ENCODE measurements at places on chromosomes 11 and 22. TPM values are rescaled to one million over a fixed set of nuclear protein-coding genes. Genes with fewer than 3 reads are reported as not detected.

- no peak for DNase-seq
Observed at GRCh38 chr11:62419943-62420342, 1.1 kb downstream of the SCGB1A1 start.

- DNase-seq: peak; percentile 81
Observed at GRCh38 chr22:46150034-46150654, at the start of gene PPARA. TSS of gene PPARA (plus strand) at chr22:46150526. CDS start at chr22:46198384, 47,858 bp downstream.

GRCh38 chr22:27113211-27113635, 455.8 kb downstream of the MIAT start:
- DNase-seq: no peak

GRCh38 chr11:130403271-130403804, 25.1 kb downstream of the ADAMTS8 start:
- no peak for DNase-seq

GRCh38 chr11:97445561-97445960, 1055.7 kb downstream of the JRKL start:
- no peak for DNase-seq

DNA sequence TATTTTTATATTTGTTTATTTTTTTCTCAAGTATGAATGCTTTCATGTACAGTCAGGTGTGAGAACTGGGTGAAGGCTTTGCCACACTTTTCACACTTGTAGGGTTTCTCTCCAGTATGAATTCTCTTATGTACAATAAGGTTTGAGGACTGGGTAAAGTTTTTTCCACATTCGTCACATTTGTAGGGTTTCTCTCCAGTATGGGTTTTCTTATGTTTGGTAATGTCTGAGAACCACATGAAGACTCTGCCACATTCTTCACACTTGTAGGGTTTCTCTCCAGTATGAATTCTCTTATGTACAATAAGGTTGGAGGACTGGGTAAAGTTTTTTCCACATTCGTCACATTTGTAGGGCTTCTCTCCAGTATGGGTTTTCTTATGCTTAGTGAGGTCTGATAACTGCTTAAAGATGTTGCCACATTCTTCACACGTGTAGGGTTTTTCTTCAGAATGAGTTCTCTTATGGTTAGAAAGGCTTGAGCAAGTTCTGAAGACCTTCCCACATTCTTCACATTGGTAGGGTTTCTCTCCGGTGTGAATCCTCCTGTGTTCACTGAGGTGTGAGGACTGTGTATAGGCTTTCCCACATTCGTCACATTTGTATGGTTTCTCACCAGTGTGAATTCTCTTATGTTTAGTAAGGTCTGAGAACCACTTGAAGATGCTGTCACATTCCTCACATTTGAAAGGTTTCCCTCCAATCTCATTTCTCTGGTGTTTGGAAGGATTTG, 19.7 kb downstream of the ZNF195 start:
- no peak for DNase-seq

DNA sequence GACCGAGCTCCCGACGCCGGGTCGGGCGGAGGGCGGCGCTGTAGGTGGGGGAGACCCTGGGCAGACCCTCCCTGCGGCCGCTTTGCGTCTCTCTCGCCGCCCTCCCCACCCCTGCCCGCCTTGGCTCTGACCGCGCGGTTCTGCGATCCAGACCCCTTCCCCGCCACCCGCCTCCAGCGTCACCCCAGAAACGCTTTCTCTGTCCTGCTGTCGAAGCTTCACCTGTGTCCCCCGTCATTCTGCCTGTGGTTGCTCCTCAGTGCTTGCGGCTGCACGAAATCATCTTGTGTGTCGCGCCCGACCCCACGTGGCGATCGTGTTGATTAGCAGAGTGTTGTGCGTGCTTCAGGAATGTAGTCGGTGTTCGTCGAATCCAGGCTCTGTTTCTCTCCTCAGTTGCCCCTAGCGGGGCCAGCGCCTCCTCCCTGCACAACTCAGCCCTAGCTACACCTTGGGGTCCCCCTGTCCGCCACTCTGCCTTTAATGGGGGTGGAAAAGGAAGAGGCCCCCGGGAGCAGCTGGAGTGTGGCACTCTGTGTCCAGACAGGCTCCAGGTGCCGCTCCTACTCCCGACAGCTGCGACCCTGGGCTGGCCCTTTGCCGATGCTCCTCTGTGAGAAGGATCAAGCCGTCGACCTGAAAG, 851 bp downstream of the PTDSS2 start:
- DNase-seq: peak; percentile 79

DNA sequence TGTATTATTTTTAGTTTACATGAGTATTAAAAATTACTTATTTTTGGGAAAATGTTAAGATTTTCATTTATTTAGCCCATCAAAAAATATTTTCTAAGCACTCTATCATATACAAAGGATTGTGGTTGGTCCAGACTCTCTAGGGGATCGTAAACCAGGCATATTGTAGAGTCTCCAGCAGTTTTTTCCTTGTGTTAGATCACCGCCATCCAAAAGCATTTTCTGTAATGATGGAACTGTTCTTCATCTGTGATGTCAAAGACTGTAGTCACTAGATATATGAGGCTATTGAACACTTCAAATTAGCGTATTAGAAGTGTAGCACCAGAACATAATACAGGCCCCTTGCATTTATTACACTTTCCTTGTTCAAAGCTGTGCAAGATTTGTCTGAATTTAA, 154.9 kb downstream of the SBF2 start:
- no peak for DNase-seq

DNA sequence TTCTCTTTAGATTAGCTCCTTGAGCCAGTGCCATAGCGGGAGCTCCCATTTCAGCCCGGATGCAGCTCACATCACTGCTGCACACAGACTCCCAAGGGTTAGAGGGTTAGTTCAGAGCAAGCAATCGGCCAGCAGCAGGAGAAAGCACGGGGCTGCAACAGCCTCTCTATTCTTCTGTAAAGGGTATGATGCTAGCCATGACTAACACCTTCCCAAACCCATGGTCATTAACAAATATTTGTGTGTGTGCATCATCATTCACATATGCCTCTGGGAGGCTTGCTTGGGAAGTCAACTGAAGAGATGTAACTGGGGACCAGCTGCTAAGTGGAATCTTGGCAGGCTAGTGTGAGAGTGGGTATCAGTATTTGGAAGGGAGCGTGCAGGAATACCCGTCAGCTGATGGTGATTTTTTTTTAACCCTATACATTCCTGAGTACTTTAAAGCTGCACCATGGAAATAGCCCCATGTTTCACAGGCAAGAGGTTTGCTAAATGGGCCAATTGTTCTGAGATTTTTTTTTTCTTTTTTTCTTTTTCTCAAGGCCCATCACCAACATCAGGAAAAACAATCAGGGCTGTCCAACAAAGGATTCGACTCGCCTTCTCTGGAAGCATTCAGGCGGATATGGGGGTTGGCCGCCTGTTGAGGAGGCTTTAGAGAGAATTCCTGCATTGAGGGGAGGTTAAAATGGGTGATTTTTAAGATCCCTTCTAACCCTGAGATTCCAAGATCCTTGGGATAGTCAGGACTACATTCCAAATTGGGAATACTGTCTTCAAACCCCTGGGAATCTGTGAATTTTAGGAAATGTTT, 33.2 kb upstream of the CCDC89 start:
- no peak for DNase-seq

DNA sequence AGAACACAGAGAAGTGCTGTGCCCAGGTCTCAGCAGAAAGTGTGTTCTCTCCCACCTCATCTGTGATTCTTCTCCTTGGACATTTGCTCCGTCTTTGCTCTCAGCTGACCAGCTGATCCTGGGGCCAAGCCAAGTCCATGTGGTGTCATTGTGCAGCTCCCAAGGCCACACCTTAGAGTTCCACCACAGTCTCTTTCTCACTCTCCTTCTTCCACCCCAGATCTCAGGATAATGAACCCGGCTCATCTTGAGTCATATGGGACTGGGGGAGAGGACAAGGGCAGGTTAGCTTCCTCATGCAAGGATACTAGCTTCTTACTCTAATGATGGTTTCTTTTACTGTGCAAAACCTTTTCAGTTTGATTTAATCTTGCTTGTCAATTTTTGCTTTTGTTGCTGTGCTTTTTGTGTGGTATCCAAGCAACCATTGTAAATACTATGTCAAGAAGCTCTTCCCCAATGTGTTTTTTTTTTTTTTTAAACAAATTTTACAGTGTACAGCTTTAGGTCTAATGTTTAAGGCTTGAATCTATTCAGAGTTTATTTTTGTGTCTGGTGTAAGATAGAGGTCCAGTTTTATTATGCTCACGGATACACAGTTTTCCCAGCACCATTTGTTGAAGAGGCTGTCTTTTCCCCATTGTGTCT, 75.0 kb upstream of the OR4B1 start:
- peak; percentile 12 for DNase-seq

GRCh38 chr22:27377501-27378295, 423.9 kb downstream of the MN1 start:
- no peak for DNase-seq

GRCh38 chr11:12382451-12382850, 5.1 kb downstream of the PARVA start:
- no peak for DNase-seq

DNA sequence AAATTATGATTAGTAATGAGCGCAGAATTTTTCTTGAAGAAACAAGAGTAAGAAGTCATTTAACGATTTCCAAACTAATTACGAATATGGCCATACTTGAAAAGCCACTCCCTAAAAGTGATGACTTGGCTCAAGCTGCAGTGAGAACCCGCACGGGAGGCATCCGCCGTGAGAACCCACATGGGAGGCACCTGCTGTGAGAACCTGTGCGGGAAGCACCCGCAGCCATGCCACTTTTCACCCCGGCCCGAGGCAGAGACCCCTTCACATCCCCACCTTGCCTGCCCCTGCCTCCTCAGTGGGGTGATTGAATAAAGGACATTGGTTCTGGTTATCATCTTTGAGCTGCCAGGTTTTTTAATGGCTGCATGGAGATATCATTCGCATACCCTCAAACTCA, 89.7 kb downstream of the BRD1 start:
- no peak for DNase-seq

GRCh38 chr22:22759371-22759770, 115.0 kb downstream of the GGTLC2 start:
- no peak for DNase-seq

DNA sequence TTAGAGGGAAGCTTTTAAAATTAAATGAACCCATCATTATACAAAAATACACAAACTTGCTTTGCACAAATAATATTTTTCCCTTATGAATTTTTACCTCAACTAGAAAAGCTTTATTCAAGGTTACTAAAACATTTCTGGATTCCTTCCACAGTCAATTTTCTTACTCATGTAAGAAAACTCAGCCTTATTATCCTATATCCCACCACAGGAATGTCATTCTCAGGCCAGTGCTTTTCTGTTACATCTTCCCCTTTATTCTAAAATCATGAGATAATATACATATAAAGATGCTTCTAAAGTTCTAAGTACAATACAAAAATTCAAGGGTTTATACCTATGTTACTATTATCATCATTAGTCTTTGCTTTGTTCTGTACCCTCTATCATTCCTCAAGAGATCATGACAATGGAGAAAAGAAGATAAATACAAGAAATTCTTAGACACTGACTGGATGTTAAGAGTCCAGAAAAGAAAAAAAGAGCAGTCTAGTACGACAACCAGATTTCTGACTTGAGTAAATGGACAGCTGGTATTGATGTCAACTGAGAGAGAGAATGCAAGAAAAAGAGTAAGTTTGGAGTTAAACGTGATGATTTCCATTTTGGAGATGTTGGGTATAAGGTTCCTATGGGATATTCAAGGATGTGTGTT, 60.3 kb downstream of the MTMR2 start:
- no peak for DNase-seq

GRCh38 chr22:17694752-17695151, 56.2 kb downstream of the BCL2L13 start:
- no peak for DNase-seq

GRCh38 chr11:118436639-118437207, 431 bp downstream of the KMT2A start:
- DNase-seq: no peak

- no peak for DNase-seq
Observed at GRCh38 chr11:77656362-77656761, 18.8 kb upstream of the CLNS1A start.

DNA sequence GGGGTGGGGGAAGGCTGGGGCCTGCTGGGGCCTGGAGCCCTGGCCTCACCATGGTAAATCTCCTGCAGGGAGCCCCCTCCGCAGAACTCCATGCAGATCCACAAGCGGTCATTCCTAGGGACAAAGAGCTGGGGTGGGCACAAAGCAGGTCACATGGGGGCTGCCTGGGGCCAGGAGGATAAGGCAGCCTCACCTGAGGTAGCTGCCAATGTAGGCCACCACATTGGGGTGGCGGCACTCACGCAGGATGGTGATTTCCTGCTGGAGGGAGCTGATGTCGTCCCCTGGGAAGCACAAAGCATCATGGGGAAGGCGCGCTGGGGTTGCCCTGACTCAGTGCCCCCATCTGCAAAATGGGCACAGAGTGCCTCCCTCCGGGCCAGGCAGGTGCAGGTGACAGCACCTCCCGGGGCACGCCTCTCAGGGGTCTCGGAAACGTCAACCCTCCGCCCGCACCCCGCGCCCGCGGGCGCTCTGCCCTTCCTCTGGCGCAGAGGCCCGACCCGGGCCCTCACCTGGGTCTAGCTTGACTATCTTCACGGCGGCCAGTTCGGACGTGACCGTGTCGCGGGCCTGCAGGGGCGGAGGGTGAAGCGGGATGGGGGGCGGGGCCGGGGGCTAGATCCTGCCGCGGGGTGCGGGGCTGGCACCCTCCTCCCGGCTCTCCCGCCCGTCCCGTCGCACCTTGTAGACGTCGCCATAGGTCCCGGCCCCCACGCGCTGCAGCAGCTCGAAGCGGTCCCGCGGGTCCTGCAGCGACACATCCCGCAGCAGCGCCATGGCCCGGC, 450 bp downstream of the MAP4K2 start:
- DNase-seq: peak; percentile 17

- DNase-seq: no peak
Observed at GRCh38 chr11:116283300-116283699, 489.5 kb downstream of the BUD13 start.

GRCh38 chr11:15349413-15349812, 234.7 kb downstream of the INSC start:
- no peak for DNase-seq

GRCh38 chr11:20193307-20193706, 33.0 kb upstream of the DBX1 start:
- no peak for DNase-seq

LGR4 gene
- 0.95 TPM for total RNA-seq

KCTD14 gene
- total RNA-seq: not detected

OR52H1 gene
- total RNA-seq: 0.48 TPM

KCNQ1OT1 gene
- total RNA-seq: 0.49 TPM

ASCC2 gene
- 90.5 TPM for total RNA-seq

OR10W1 gene
- total RNA-seq: not detected

ARRB1 gene
- total RNA-seq: 47.6 TPM

All from naive thymus-derived CD4-positive, alpha-beta T cell (primary cell).